ENCODE measurements at places on chromosomes 3 and 15. TPM values are rescaled to one million over a fixed set of nuclear protein-coding genes. Genes with fewer than 3 reads are reported as not detected.

CDHR4 gene
- not detected for total RNA-seq

SLC22A14 gene
- 0.12 TPM for total RNA-seq

CHRM5 gene
- not detected for total RNA-seq

SCAANT1 gene
- total RNA-seq: not detected

FBXO40 gene
- total RNA-seq: 7.3 TPM

SAMD7 gene
- total RNA-seq: not detected

ATP13A4 gene
- 0.53 TPM for total RNA-seq

P4HTM gene
- total RNA-seq: 63.3 TPM

BCL2A1 gene
- not detected for total RNA-seq

PLAAT1 gene
- 35.4 TPM for total RNA-seq

KBTBD8 gene
- total RNA-seq: 9.9 TPM

PEX11A gene
- 11.8 TPM for total RNA-seq
